Glutamatergic neuron (in vitro differentiated cells): ENCODE measurements at places on chromosomes 3 and 15. TPM values are rescaled to one million over a fixed set of nuclear protein-coding genes. Genes with fewer than 3 reads are reported as not detected.

- H3K4me3 ChIP-seq: no peak overlapping the region
- no peaks in the 10 kb centered on the region for H3K36me3 ChIP-seq
- H3K27me3 ChIP-seq: peaks cover 2% of the 10 kb centered on the region
- no peak for DNase-seq
- no peak overlapping the region for H3K27ac ChIP-seq
Measured at GRCh38 chr3:132399054-132399929, 18.0 kb upstream of the DNAJC13 start.

DNA sequence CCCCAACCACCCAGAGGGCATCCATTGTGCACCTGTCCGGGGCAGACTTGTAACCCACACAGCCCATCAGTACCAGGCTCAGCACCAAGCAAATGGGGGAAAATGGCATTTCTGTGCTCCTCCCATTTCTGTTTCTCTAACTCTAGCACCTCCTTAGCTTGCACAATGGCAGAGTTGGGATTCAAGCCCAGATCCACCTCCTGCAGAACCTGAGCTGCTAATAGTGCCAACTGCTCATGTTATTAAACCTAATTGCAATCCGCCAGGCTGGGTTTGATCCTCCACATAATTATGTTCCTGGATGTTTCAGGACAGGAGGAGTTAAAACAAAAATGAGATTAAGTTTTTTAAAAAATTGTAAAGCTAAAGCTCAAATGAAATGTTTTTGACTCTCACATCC lies 235.0 kb downstream of the OCA2 start:
- peaks cover 15% of the 10 kb centered on the region for H3K36me3 ChIP-seq
- DNase-seq: no peak
- no peaks in the 10 kb centered on the region for H3K4me1 ChIP-seq
- no peak overlapping the region for H3K27ac ChIP-seq
- H3K27me3 ChIP-seq: peaks cover 6% of the 10 kb centered on the region

The LRRN1 gene
- total RNA-seq: 127 TPM

The GOLGA8G gene
- total RNA-seq: not detected

- H3K27me3 ChIP-seq: no peaks in the 10 kb centered on the region
- H3K27ac ChIP-seq: no peak overlapping the region
- peaks cover 7% of the 10 kb centered on the region for H3K4me1 ChIP-seq
- no peak overlapping the region for H3K4me3 ChIP-seq
- no peak for DNase-seq
Measured at GRCh38 chr15:59892985-59893384, 111.1 kb upstream of the FOXB1 start.

The MUC20 gene
- not detected for total RNA-seq
